Naive B cell (primary cell): ENCODE measurements at places on chromosomes 12 and 14. TPM values are rescaled to one million over a fixed set of nuclear protein-coding genes. Genes with fewer than 3 reads are reported as not detected.

DNA sequence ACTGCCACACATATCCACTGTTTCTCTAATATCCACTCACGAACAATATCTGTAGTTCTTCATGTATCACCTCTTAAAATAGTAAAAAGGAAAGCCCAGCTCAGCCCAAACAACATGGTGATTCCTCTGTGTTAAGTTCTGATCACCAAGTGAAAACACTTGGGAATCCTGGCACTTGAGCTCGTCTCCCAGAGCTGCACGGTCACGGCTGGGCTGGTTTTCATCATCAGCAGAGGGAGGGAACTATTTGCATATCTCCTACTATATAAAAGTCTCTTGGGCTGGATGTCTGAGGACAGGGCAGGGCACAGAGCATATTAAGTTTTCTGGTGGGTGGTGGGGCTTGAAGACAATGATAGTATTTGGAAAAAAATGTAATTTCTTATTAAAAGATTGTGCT is 870.6 kb downstream of the TMEM121 start:
- H3K4me1 ChIP-seq: no peaks in the 10 kb centered on the region
- H3K4me3 ChIP-seq: no peak overlapping the region
- DNase-seq: no peak
- H3K27ac ChIP-seq: no peak overlapping the region
- H3K27me3 ChIP-seq: no peaks in the 10 kb centered on the region
- no peaks in the 10 kb centered on the region for H3K36me3 ChIP-seq

DNA sequence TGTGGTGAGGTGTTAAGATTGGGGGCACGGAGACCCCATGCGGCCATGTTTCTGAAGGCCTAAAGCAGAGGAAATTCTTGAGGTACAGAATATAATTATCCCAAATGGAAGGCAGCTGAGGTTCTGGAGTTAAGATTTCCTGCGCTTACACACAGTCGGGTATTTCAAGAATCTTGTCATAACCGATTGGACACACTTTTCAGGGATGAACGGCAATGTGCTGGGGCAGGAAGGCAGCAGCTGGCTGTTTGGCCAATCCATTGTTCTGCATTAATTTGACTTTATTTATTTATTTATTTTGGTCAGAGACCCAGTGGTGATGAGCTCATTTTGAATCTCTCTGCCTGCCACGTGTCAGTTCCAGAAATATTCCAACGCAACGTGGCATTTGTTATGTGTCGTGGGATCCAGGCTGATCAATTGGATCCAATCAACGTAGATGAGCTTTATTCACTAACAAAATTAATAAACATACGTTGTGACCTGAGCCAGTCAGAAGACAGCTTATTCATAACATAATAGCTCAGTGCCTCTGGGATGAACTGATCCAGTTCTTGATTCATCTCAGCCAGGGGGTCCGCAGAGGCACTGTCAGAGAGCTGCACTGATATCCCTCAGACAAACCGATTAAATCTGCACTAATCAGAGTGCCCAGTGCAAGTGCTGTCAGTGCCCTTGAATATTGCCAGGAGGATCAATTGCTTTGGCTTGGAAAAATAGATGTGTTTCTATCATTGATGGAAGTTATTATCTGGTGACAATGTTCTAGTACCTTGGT is 181.0 kb downstream of the KTN1 start:
- no peaks in the 10 kb centered on the region for H3K27me3 ChIP-seq
- no peak overlapping the region for H3K27ac ChIP-seq
- no peak overlapping the region for H3K4me3 ChIP-seq
- H3K4me1 ChIP-seq: no peaks in the 10 kb centered on the region
- H3K36me3 ChIP-seq: no peaks in the 10 kb centered on the region
- DNase-seq: no peak

DNA sequence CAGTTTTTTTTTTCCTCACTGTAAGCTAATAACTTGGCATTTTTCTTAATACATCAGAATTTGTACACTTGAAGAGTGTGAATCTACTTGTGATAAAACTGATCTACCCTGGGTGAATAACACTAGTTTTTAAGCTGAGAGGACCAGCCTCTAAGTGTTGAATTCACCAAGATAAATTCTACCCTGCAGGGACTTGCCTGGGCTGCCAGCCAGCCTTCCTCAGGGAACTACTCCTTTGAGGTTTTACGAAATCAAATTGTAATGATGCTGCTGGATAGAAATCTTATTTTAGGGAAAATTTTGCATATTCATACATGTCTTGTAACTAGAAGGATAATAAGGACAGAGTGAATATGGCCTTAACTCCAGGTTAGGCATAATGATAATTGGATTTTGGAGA is 1.9 kb downstream of the MED21 start:
- no peaks in the 10 kb centered on the region for H3K27me3 ChIP-seq
- H3K4me1 ChIP-seq: peaks cover 32% of the 10 kb centered on the region
- H3K36me3 ChIP-seq: peaks cover 22% of the 10 kb centered on the region
- H3K4me3 ChIP-seq: no peak overlapping the region
- H3K27ac ChIP-seq: no peak overlapping the region
- no peak for DNase-seq

GRCh38 chr12:16610001-16610585 is 4.1 kb upstream of the LMO3 start:
- peaks cover 7% of the 10 kb centered on the region for H3K4me1 ChIP-seq
- no peak overlapping the region for H3K4me3 ChIP-seq
- peaks cover 16% of the 10 kb centered on the region for H3K36me3 ChIP-seq
- H3K27me3 ChIP-seq: peaks cover 48% of the 10 kb centered on the region
- no peak for DNase-seq
- H3K27ac ChIP-seq: no peak overlapping the region

DNA sequence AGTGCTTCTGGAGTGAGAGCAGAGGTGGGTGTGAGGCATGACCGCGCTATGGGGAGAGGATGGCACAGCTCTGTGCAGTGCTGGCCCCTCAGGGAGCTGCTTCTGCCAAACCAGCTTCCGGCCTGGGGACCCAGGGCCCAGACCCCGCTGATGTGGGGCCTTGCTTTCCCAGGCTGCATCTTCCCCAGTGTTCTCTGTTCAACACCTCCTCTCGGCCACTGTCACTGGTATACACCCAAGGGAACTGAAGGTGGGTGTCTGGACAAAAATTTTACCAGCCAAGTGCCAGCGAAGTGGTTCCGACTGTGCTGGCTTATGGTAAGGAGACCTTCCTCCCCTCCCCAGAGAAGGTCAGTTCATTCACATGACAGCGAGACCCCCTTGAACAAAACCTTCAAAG is 179.1 kb downstream of the AACS start:
- no peak overlapping the region for H3K4me3 ChIP-seq
- H3K27ac ChIP-seq: no peak overlapping the region

- no peak for DNase-seq
- peak overlapping the region; percentile 93 for H3K4me3 ChIP-seq
- no peaks in the 10 kb centered on the region for H3K27me3 ChIP-seq
- peaks cover 47% of the 10 kb centered on the region for H3K4me1 ChIP-seq
- peaks cover 10% of the 10 kb centered on the region for H3K36me3 ChIP-seq
These were observed 1.5 kb downstream of the RAP1B start for GRCh38 chr12:68612202-68612601.

GRCh38 chr12:56078427-56078826 is 1.5 kb upstream of the ERBB3 start:
- H3K4me3 ChIP-seq: peak overlapping the region; percentile 82
- H3K27me3 ChIP-seq: peaks cover 36% of the 10 kb centered on the region
- no peak for DNase-seq
- peaks cover 5% of the 10 kb centered on the region for H3K4me1 ChIP-seq
- H3K36me3 ChIP-seq: no peaks in the 10 kb centered on the region

- peaks cover 5% of the 10 kb centered on the region for H3K4me1 ChIP-seq
- DNase-seq: peak; percentile 7
These were observed 55.7 kb downstream of the TRIM9 start for GRCh38 chr14:51039252-51039651.

DNA sequence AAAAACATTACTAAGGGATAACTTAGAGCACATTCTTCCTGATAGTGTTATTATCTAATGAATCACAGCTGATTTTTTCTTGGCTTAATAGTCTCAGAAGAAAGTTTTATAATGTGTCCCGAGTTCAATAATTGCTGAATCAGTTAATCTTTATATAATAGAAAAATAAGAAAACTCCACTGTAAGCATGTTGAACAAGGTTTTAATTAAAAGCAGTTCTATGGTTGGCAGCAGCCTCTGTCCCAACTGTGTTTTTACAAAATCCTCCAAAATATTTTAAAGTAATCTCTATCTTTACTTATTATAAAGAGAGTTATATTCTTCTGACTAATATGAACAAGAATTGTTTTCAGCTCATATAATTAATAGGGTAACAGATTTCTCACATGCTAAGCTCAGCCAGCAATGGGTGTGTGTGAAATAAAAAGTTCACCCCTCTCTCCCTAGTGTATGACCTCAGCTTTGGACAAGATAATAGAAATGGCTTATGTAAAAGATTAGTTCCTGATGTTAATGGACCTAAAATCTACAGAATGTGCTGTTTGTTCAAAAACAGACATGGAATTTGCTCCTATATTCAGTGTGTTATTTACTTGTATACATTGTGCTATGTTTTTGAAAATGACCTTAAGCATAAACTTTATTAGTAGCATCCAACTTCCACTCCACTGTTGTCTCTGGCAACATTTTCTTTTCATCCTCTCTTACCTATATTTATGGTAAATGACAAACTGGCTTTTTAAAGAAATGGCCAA is 67.1 kb upstream of the DCN start:
- no peaks in the 10 kb centered on the region for H3K36me3 ChIP-seq
- H3K4me1 ChIP-seq: no peaks in the 10 kb centered on the region
- no peak overlapping the region for H3K4me3 ChIP-seq

DNA sequence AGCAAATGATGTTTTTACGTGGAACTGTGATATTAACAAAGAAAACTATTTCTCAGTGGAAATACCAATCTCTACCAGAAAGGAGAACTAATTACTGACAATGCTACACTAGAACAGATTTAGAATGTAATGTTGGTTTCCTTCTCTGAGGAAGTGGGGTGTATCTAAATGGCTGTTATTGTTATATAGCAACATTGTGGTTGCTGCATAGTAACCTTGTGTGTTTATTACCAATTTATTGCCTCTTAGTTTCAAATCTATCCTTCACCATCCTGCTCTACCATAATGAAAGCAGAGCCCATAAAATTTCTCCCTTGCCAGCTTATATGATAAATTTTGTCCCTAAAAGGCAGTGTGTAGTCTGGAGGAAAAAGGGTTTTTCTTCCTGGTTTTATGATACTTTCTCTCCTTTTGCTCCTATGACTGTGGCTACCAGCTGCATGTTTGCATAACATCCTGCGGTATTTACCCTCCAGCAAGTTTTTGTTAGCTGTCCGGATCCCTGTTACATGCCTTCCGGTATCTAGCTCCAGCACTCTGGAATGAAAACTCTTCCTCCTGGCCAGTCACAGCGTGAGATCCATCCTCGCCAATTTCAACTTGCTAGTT is 5.7 kb upstream of the KLRK1 start:
- peaks cover 6% of the 10 kb centered on the region for H3K36me3 ChIP-seq
- peak; percentile 73 for DNase-seq
- peak overlapping the region; percentile 56 for H3K4me3 ChIP-seq
- H3K27me3 ChIP-seq: peaks cover 22% of the 10 kb centered on the region
- H3K27ac ChIP-seq: peak overlapping the region; percentile 100

DNA sequence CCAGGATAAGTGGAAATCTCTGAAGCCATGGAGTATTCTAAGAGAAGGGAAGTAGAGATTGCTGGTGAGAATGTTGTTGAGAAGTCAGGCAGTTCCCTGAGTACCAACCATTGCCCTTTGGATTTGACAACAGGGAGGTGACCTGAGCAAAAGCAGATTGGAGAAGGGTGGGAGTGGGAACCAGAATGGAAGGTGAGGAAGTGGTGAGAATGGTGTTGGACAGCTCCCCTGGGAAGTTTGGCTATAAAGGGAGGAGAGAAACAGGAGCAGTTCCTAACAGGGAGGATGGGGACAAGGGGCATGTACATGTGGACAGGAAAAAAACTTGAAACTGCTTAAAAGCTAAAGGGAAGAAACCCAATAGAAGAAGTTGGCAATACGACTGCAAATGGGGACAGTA is 198.1 kb downstream of the ETV6 start:
- H3K4me3 ChIP-seq: no peak overlapping the region
- no peaks in the 10 kb centered on the region for H3K27me3 ChIP-seq
- no peak overlapping the region for H3K27ac ChIP-seq
- no peak for DNase-seq
- H3K4me1 ChIP-seq: peaks cover 5% of the 10 kb centered on the region
- H3K36me3 ChIP-seq: peaks cover 20% of the 10 kb centered on the region

DNA sequence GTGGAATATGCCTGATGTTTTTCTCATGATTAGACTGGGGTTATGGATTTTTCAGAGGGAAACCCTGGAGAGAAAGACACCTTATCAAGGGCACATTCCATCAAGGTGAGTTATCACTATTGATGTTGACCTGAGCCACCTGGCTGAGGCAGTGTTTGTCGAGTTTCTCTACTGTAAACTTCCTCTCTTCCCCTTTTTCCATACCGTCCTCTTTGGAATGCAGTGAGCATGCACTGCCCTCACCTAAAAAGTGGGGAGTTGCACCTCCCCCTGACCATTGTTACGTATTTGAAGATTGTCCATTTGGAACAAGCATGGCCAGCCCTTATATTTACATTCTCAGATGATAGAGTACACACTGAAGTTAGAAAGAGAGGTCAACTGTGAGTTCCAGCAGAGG is 53.9 kb upstream of the PWP1 start:
- no peaks in the 10 kb centered on the region for H3K4me1 ChIP-seq
- no peak overlapping the region for H3K4me3 ChIP-seq
- no peaks in the 10 kb centered on the region for H3K36me3 ChIP-seq
- H3K27me3 ChIP-seq: no peaks in the 10 kb centered on the region

- no peak overlapping the region for H3K4me3 ChIP-seq
- H3K27me3 ChIP-seq: no peaks in the 10 kb centered on the region
- H3K4me1 ChIP-seq: peaks cover 7% of the 10 kb centered on the region
- H3K27ac ChIP-seq: no peak overlapping the region
- no peaks in the 10 kb centered on the region for H3K36me3 ChIP-seq
- no peak for DNase-seq
These were observed 86.3 kb downstream of the IRF2BPL start for GRCh38 chr14:76941946-76942805.

GRCh38 chr14:56666716-56667115 is 87.1 kb downstream of the TMEM260 start:
- H3K27ac ChIP-seq: no peak overlapping the region
- H3K4me1 ChIP-seq: no peaks in the 10 kb centered on the region
- no peak for DNase-seq

The WASHC4 gene
- 91.7 TPM for polyA plus RNA-seq

The DNAJC22 gene
- not detected for polyA plus RNA-seq

The AMDHD1 gene
- polyA plus RNA-seq: 0.31 TPM

The NKX2-1 gene
- polyA plus RNA-seq: not detected

The PROX2 gene
- polyA plus RNA-seq: 0.22 TPM

The KRT75 gene
- polyA plus RNA-seq: not detected

The TOGARAM1 gene
- 18.5 TPM for polyA plus RNA-seq

The SDSL gene
- polyA plus RNA-seq: 0.68 TPM

The MOAP1 gene
- 100 TPM for polyA plus RNA-seq
